ENCODE measurements at places on chromosomes 5 and 9. TPM values are rescaled to one million over a fixed set of nuclear protein-coding genes. Genes with fewer than 3 reads are reported as not detected.

DNA sequence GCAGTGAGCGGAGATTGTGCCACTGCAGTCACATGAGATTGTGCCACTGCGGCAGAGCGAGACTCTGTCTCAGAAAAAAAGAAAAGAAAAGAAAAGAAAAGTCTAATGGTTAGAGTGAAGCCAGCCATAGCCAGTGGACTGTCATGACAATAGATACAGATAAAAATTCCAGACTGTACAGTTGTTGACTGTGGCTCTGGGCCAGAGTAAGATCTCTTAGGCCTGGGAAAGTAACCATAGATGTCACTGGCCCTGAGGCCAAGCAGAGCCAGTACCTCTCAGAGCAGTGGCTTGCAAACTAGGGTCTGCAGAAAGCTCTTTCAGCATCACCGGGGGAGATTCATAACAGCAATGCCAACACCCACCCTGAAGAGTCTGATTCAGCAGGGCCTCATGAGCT, 44.1 kb upstream of the SUB1 start:
- H3K4me1 ChIP-seq, result no peaks in the 10 kb centered on the region
- H3K4me3 ChIP-seq, result no peak overlapping the region
- no peak overlapping the region for H3K27ac ChIP-seq

LCP2 gene
- 0.36 TPM for total RNA-seq

GARNL3 gene
- total RNA-seq, result 11.5 TPM

GRCh38 chr9:91834740-91835139, 115.3 kb downstream of the ROR2 start:
- no peaks in the 10 kb centered on the region for H3K27me3 ChIP-seq
- H3K4me1 ChIP-seq, result no peaks in the 10 kb centered on the region
- DNase-seq, result no peak
- H3K4me3 ChIP-seq, result no peak overlapping the region
- no peaks in the 10 kb centered on the region for H3K36me3 ChIP-seq
- no peak overlapping the region for H3K27ac ChIP-seq

TEX48 gene
- total RNA-seq, result not detected

DNA sequence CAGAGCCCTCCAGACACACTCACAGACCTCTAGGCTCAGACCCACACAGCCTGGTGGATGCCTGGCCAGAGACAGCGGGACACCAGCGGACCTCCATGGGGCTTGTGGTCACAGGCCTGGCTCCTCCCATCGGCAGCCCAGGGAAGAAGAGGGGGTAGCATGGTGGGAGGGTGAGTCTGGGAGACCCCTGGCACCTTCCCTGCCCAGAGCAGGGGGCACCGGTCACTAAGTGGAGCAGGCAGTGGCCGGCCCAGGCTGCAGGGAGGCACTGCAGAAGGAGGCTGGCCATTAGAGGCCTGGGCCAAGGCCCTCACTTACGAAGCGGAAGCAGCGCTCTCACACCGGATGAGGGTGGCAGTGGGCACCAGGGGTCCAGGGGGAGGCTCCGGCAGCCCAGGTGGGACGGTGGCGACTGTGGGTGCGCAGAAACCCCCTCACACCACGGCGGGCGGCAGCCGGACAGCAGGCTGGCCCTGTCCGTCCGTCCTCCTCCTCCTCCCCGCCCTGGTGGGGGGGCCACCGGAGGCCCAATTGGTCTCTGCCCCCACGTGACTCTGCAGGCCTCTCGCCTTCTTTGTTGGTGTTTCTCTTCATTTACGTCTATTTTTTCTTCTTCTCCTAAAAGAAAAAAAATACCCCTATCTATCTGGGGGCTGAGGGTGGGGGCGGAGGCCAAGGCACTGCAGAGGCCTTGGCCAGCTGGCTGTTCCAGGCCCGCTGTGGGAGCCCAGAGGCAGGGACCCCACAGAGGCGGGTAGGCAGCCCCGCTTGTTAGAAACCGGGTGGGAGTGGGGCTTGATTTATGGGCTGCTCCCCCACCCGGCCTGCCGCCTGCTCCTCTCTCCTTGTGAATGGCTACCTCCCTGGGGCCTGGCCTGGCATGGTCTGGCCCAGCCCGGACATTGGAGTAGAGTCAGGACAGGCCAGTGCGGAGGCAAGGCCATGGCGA, at the start of gene NR5A1:
TSS of gene NR5A1 (minus strand) at position 469 of the 949 bp plus-strand sequence. CDS start 4,004 bp downstream, outside the sequence.
- H3K4me1 ChIP-seq, result peaks cover 4% of the 10 kb centered on the region
- H3K36me3 ChIP-seq, result no peaks in the 10 kb centered on the region
- DNase-seq, result no peak
- no peaks in the 10 kb centered on the region for H3K27me3 ChIP-seq
- H3K27ac ChIP-seq, result no peak within 1 kb of the TSS
- no peak within 1 kb of the TSS for H3K4me3 ChIP-seq

DNA sequence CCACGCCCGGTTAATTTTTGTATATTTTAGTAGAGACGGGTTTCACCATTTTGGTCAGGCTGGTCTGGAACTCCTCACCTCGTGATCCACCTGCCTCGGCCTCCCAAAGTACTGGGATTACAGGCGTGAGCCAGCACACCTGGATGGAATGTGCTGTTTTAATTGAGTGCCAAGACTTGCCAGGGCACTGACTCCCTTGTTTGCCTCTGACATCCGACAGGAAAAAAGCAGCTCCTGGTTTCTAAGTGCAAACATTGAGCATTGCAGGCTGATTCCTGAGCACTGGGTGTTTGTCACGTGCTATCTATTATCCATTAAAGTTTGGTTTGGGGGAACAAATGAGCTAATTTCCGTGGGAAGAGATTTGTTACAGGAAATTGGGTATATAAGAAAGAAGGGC, 70.6 kb upstream of the CKMT2 start:
- no peaks in the 10 kb centered on the region for H3K27me3 ChIP-seq
- H3K36me3 ChIP-seq, result no peaks in the 10 kb centered on the region
- H3K4me1 ChIP-seq, result no peaks in the 10 kb centered on the region
- H3K4me3 ChIP-seq, result no peak overlapping the region

DNA sequence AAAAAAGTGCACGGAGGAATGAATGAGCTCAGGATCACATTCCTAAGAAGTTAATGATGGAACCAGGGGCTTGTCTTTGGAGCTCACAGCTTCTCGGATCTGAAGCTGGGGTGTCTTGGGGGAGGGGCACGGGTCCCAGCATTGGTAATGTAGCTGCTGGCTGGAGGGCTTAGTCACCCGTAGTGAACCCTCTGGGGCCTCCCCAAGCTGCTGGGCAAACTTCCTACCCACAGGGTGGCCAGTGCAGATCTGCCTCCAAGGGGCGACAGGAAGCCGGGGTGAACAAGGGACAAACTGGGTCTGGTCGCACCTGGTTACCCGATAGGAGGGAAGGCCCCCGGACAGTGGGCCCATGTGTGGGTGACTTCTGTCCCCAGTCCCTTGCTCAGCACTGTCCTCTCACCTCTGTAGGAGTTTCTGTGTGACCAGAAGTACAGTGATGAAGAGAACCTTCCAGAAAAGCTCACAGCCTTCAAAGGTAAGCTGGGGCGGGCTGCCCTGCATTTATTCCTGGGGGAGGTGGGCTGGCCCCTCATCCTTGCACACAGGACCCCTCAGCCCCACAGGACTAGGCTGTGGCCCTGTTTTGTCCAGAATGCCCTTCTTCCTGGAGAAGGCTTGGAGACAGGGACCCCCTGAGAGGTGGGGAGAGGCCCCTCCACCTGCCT, 14.1 kb upstream of the NUP214 start:
- no peak for DNase-seq
- H3K4me1 ChIP-seq, result no peaks in the 10 kb centered on the region
- H3K27ac ChIP-seq, result no peak overlapping the region
- no peaks in the 10 kb centered on the region for H3K27me3 ChIP-seq
- H3K36me3 ChIP-seq, result no peaks in the 10 kb centered on the region

AFF4 gene
- total RNA-seq, result 78.3 TPM
